Activated CD8-positive, alpha-beta memory T cell treated with anti-CD3 and anti-CD28 coated beads, Interleukin-2, amount 50 U/mL, for 4 hours (primary cell): ENCODE measurements at places on chromosomes 6 and 20.

DNA sequence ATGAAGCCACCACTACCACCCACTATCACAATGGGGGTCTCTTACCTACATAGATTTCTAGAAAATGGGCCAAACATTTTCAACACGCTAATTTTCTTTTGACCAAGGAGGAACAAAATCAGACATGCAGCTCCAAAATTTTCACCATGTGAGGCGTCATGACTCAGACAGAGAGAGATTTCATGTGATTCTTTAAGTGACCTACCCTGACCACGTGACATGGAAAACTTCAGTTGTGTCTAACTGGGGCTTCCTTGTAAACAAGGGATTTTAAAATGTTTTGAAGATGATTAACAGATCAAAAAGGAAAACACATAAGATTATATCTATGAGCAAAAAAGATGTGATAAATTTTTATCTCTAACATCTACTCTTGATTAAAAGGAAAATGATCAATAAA, 199.2 kb downstream of the TBXT start:
- no peak for DNase-seq

DNA sequence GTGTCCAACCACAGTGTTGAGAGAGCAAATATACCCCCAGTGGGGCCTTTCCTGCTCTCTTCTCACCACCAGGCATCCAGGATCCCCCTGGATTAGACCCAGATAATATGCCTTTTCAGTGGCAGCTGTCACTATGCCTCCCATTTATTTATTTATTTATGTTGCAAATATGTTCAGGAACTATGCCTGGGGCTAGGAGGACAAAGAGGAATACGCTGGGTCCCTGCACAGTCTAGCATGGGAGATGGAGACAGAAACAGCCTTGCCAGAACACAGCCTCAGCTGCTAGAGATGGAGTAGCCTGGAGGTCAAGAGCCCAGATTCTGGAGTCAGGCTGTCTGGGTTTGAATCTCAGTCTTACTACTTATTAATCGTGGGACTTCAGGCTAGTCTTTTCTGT, 74.6 kb upstream of the LRFN2 start:
- no peak for DNase-seq

GRCh38 chr6:117288083-117288715, 22.8 kb downstream of the VGLL2 start:
- DNase-seq = no peak

DNA sequence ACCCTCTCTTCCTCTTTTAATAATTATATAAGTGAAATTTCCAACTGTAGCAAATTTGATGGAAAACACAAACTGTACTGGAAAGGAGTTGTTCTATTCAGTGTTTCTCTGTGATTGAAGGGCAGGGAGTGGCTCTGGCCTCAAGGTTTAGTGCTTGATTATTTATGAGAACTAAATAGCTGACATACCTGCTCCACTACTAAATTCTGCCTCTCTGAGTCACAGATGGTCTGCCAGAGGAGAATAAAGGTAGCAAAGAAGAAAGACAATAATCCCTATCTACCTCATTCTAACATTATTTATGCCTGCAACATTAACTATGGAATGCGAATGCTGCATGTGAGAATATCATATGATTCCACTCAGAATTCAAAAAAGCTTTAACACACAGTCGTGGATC, 9.3 kb downstream of the BMP5 start:
- DNase-seq = no peak

DNA sequence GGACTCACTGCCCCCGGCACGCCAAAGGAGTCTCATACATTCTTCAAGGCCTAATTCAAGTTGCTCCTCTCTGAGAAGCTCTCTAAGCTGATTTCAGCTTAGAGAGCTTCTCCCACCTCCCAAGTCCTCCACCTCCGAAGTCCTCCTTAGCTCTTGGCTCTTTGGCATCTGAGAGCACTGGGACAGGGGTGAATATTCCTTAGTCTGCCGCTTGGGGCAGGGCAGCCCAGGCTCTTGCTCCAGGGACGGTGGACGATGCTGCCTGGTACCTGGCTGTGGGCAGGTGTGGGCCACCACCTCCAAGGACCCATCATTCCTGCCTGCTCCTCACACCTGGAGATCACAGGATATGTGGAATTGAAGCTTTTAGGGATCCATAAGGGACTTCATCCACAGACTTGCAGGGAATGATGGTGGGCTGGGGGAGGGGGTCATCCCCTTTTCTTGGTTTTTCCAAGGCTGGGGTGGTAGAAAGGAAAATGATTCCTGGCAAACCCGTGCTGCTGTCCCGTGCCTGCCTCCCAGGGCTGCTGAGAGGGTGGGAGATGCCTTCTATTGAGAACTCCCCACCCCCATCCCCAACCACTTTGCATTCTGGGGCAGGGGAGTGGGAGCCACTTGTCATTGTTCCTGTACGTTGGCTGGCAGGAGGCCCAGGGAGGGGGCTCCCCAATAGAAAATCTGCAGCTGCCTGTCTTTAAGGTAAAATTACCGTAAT, 57.4 kb downstream of the ARHGAP40 start:
- peak; percentile 27 for DNase-seq

DNA sequence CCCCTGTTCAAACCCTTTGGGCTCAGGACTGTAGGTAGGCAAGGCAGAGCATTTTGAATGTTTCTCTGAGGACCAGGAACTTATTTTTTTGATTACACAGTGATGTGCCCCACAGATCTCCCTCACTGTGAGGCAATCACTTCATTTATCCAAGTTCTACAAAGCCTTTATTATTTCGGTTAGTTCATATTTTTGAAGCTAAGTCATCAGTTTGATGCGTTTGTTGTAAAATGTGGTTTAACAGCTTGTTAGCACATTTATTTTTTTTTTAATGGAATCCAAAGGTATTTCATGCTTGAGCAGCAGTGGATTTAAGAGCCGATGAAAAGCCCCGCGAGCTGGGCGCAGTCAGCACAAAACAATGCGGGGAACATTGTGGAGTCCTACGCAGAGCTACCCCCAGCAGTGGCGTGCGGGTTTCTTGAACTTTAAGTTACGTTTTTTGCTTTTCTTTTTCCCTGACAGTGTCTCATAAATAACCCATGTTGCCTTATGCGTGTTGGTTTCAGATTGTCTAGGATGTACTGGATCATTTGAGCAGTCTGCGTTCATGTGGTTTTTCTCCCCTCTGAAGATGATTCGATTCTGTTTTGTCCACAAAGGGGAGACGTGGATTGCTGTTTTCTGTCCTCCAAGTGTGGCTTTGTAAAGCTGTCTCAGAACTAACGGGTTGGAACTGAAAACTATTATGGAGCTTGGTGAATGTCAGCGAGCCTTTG, 233.6 kb upstream of the BMP2 start:
- no peak for DNase-seq

DNA sequence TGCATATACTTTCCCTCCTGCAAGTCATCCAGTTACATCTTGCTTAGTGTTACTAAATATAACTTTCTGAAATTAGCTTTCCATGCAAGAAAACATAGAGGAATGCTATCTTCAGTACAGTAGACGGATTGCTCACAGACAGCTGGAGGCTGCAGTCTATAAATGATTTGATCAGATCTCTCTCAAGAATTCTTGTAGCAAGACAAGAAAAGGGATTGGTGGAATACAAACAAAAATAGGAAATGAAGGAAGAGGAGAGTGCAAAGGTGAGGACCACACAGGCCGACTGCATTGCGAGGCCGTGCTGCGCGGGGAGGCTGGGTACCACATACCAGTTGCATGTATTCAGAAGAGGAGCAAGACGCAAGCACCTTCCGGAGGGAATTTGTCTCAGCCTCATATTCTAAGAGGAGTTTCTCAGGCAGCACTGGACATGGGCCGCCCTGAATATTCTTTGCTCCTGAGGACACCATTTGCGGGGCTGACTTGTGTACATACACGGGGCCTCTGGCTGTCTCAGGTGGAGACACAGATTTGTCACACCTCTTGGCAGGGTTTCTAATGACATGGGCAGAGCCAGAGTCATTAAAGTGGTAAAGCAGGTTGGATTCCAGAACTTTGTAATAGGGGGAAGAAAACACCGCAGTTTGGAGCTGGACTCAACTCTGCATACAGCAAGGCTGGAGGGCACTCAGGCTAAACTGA, 22.7 kb upstream of the KIF25 start:
- DNase-seq = no peak

DNA sequence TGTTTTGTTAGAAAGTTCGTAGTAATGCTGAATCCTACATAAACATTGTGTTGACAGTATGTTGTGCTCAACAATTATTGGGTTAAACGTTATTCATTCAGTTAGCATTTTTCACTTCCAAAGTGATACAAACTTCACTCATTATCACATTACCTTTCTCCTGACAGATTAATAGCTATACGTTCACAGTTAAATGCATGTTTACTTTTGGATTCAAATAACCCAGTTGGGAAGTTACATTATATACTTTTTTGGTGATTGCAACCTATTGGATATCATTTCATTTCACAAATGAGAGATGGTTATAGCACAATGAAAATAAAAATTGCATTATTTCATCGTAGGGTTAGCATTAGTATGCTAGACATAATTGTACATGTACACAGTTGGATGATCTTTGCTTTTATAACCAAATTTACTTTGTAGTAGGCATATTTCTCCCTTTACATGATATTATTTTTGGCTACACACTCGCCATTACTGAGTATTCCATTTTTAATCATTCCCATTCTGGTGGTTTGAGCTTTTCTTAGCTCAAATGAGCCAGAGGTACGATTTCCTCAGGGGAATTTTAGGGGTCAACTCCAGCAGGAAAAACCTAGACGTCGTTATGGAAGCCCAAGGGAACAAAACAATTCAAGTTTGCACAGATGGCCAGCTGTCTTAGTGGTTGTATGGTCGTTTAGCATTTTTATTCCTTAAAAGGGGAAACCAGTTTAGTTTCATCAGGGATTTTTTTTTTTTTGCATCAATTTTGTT, 2.1 kb upstream of the HIVEP1 start:
- no peak for DNase-seq

DNA sequence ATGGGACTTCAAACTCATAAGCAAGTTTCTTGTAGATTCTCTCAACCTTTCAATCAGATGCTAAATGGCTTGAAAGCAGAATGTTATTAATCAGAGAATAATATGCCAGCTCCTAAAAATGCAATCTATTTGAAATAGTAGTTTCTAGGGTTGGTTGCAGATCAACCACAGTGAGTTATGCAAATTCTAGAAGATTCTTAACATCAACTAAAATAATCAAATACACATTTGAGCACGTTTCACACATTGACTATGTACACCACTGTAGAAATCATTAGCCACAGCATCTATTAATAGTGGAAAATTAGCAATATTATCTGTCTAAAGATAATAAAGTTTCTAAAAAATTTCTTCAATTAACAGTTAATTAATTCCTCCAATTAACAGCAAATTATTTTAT, 141.9 kb upstream of the GJE1 start:
- DNase-seq = no peak
